ENCODE measurements at places on chromosomes 12 and 14.

- DNase-seq, result peak; percentile 46
Measured at GRCh38 chr12:3342051-3342450, 149.0 kb upstream of the PRMT8 start.

- no peak for DNase-seq
Measured at GRCh38 chr14:21924479-21924878, 250.9 kb upstream of the OR4E1 start.

DNA sequence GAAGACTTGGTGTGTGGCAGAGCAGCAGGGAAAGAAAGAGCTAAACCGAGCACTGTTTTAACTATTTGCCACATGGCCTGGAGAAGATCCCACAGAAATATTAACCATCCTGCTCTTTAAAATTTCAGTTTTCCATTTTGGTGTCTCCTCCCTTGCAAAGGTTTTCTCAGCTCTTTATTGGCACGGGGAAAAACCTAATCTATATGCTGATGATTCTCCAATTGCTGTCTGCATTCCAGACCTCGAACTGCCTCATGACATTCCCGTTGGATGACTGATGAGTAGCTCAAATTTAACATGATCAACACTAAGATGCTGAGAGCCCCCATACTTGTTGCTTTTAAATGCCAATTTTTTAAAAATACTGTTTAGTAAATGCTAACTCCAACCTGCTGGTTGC is 115.0 kb downstream of the EMP1 start:
- no peak for DNase-seq

GRCh38 chr12:117042862-117043261 is 56.4 kb downstream of the TESC start:
- DNase-seq, result no peak

DNA sequence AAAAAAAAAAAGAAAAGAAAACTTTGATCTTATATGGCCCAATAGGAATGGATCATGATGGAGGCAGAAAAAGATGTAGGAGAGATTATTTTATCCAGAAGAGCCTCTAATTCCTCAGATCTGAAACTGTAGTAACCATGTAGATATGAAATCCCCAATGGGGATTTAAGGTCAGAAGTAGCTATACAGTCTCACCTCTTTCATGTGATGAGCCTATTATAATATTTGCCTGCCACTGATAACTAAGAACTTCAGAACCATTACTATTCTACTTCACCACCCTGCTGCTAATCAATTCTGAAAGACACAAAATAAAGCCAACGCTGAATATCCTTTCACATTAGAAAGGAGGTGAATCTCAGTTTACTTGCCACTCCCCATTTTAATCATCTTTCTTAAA is 29.3 kb downstream of the BAZ1A start:
- DNase-seq, result no peak

- DNase-seq, result peak; percentile 26
Measured at GRCh38 chr12:116599285-116600136, 40.3 kb downstream of the MAP1LC3B2 start.

DNA sequence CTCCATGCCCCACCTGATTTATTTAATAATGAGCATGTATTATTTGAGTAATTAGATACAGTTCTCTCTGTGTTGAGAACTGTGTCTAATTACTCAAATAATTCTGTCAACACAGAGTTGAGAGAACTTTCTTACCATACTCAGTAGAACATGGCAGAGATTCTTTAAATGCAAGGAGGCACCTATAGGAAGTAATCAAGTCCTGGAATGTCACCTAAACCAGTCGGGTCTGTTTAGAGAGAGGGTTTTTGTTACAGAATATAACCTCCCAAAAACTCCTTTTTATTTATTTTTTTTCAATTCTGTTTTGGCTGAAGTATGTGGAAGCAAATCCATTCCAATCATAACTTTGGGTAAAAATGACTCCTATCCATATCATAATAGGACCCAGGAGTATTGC is 37.5 kb upstream of the CIT start:
- no peak for DNase-seq

DNA sequence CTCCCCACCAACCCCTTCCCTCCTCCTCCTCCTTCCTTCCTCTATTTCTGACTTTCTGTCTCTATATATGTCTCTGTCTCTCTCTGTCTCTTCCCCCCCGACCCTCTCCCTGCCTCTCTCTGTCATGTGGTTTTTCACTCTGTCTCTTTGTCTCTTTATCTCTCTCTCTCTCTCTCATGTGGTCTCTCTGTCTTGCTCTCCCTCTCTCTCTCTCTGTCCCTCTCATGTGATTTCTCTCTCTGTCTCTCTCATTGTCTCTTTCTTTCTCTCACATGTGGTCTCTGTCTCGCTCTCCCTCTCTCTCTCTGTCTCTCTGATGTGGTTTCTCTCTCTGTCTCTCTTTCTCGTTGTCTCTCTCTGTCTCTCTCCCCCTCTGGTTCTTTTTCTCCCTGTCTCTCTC is 59.3 kb downstream of the PHETA1 start:
- DNase-seq, result no peak

- peak; percentile 32 for DNase-seq
Measured at GRCh38 chr14:100193417-100194357, 34.2 kb upstream of the DEGS2 start.

DNA sequence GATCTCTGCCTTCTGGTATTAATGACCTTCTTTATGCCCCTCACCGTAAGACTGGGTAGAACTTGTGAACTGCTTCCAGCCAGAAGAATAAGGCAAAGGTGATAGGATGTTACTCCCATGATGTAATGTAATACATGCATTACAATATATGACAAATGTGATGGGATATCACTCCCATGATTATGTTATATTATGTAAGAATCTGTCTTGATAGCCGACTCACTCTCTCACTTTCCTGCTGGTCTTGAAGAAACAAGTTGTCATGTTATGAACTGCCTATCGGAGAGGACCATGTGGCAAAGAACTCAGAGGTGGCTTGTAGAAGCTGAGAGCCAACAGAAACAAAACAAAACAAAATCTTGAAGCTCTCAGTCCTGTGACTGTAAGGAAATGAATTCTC is 30.6 kb upstream of the OSBPL8 start:
- no peak for DNase-seq

DNA sequence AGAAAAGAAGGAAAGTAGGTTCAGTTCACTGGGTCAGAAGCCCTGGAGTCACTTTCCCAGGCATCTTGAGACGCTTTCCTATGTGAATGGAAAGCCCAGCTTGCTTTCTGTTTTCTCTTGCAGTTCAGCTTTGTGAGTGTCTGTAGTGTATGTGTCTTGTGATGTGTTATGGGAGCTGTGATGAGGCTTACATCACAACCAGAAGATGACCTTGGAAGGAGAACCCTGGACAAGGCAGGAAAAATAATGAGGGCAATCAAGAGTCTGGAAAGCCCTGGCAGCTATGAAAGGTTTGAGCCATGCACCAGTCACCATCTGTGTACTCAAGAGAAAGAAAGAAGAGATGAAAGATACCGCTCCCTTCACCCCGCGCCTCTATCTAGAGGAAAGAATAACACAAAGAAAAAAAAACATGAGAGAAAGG is 35.2 kb upstream of the PTGR2 start:
- no peak for DNase-seq

GRCh38 chr12:121786440-121786825 is 7.1 kb downstream of the RHOF start:
- DNase-seq, result no peak

GRCh38 chr12:16118586-16118985 is 158.9 kb downstream of the SLC15A5 start:
- no peak for DNase-seq

- DNase-seq, result no peak
Measured at GRCh38 chr12:20189767-20190166, 178.6 kb upstream of the PDE3A start.

GRCh38 chr14:100587763-100588411 is 670 bp upstream of the BEGAIN start:
- DNase-seq, result no peak

DNA sequence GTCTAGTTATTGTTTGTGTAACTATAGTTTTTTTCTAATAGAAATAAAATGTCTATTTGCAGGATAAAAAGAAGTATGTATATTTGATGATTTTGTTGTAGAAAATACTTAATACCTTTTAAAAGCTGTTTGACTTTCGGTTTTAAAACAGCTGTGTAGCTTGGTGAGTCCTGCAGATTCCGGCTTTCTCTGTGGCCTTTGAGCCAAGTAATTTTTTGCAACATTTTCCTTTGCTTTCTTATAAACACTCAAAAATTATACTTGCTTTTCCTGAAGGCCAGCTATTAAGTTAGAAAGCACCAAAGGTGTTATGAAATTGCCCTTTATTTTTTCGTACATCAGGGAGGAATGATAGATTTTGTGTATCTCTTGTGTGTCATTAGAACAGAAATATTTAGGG is 63.6 kb downstream of the CRADD start:
- DNase-seq, result no peak

GRCh38 chr14:77181603-77182437 is at the start of gene TMEM63C:
TSS of gene TMEM63C (plus strand) at chr14:77181798. CDS start at chr14:77218814, 37,016 bp downstream.
- DNase-seq, result no peak

DNA sequence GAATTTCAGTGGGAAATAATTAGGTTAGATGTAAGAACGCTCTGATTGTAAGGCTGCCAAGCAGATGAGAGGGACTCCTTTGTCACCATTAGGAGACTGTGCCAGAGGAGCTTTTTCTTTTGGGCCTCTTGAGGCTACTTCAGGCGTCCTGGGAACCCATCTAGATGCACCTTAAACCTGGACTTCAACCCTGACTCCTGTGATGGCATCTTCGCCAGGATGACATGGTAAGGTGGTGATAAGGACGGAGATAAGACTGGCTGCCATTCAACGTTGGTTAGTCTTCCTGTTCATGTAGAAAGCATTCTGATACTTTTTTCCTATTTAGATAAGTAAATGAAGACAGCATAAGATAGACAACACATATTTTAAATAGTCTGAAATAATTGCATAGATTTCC is 36.3 kb downstream of the STK38L start:
- DNase-seq, result no peak

GRCh38 chr14:72574715-72575114 is 319.2 kb downstream of the DPF3 start:
- DNase-seq, result no peak

DNA sequence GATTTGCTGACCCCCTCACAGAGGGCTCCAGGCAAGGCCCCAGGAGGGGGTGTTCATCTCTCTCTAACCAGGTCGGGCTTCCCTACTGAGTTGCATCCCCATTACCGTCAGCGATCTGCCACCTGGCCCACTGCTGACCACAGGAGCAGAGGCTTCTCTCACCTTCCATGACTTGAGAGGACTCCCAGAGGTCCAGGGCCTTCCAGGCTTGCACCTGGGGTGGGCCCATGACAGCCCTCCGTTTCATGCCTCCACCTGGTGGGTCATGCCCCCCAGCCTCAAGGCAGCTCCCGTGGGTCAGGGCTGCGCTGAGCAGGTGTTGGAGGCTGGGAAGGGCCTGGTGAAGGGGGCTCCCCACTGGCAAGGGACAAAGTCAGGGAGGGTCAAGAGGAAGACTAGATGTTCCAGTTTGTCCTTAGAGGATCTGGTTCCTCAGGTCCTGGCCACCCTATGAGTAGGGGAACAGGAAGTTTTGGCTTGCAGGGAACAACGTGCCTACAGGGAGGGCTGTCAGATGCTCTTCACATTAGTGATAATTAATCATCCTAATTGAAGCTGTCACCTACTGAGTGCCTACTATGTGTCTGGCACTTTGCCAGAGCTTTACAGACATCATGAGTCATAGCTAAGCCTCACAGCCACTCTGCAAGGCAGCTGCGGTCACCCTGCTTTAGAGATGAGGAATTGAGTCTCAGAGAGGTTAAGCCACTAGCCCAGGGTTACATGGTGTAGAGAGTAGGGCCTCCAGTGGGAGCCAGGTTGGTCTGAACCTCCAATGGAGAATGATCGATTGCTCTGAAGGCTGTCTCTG is 13.8 kb downstream of the NFKBIA start:
- DNase-seq, result no peak

GRCh38 chr14:61326146-61326545 is 4.8 kb downstream of the PRKCH start:
- DNase-seq, result no peak

- no peak for DNase-seq
Measured at GRCh38 chr14:22493753-22494152, 95.3 kb downstream of the DAD1 start.

DNA sequence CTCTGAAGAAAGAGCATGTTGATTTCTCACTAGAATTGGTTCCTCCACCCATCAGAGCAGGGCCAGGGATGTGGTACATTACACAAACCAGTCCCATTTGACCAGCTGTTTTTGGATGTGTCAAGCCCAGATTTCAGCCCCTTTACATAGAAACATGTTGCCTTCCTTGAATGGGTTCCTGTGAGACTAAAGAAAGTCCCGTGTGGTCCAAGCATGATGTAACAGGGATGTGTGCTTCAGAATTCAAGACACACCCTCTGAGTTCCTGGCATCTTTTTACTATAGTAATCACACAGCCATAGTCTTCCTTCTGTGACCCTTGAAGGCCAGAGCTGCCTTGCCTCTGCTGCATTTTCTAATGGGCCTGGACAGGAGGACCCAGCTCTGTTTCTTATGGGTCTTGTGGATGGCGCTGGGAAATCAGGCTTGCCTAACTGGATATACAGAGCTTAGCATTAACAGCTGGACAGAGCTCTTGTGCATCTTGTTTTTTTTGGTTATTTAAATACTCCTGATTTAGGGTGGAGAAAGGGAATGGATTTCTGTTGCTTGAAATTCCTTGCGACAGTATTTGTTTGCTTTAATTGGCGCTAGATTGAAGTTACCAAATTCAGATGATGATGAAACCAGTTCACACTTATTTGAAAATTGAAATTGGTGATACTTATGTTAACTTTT is 341.0 kb downstream of the ZFP36L1 start:
- no peak for DNase-seq

GRCh38 chr14:54976316-54976715 is 50.6 kb downstream of the WDHD1 start:
- DNase-seq, result no peak

DNA sequence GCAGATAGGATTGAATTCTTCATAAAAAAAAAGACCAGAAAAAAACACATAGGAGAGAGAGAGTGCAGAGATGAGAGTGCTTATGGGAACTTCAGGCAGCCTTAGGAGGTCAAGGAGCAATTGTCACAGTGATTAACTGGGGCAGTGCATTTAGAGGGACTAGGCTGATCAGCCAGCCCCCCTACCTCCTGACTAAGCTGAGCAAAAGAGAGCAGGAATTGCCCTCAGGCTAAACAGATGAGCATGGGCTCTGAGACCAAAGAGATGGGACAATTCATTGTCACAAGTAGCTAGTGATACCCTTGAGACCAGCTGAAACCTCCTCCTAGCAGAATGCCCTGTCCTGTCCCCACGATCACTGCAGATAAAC is 124.0 kb downstream of the BTG1 start:
- DNase-seq, result no peak

DNA sequence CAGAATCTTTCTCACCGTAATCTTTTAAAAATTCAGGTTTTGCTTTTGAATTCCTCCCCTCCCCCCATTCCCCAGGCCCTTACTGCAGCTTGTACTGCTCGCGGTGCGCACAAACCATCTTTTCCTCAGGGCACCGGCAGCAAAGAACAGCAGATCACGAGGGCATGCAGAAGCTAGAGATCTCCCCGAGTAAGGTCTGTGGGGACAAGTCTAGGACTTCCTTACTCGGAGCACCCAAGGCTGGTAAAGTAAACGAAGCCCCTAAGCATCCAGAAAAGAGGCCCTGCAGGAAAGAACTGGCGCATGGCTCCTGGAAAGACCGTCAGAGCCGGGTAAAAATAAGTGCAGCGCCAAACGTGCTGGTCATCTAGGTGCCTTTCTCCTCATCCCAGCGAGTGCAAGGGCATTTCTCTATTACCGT is 727 bp downstream of the LDHB start:
- DNase-seq, result peak; percentile 67

Measured in substantia nigra (tissue), 51 donors.